ENCODE measurements at places on chromosomes 7 and 10.

GRCh38 chr7:103867874-103868273 lies 121.6 kb downstream of the RELN start:
- no peak for DNase-seq

- no peak for DNase-seq
These were observed 85.5 kb downstream of the PTPRE start for GRCh38 chr10:127992376-127992775.

DNA sequence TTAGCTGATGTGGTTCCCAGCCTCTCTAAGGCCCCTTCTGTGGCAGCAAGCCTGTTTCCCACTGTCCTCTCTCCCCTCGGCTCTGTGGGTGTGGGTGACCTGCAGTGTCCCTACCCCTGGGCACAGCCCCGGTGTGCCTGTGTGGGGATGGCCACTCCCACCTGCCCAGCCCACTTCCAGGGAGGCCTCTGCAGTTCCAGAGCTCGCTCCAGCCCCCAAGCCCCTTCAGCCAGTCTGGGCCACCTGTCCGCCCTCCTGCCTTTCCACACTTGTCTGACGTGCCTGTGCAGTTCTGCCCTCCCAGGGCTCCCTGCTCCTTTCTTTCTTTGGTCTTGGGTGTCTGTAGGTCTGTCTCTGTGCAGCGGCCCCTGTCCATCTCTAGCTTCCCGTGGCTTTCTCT lies 127.0 kb upstream of the PPIF start:
- no peak for DNase-seq

DNA sequence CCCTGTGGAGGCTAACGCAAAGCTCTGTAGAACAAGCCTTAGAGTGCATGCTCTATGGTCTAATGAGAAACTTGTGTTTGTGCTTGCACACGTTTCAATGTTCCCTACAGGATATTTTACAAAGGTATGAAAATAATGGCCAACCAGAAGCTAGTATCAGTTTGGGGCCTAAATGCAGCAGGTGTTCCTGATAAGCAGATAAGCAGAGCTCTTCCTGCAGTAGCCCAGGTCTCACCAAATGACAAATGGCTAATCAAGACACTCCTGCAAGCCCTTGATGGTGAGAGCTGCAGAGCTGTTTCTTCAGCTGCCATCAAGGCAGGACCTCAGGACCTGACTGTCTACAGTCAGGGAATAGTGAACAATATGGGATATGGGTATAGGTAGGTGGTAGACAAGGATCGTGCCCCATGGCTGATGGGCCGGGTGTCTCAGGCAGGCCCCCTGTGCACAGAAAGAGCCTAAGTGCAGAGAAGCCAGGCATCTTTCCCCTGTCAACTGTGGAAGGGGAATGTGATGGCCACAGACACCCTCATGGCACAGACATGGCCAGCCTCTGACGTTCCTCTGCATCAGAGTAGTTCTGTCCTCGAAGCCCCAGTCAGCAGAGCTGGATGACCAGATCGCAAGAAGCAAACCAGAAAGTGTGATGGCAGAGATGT lies 23.2 kb upstream of the RASSF4 start:
- DNase-seq: no peak

GRCh38 chr10:78865931-78866717 lies 202.6 kb upstream of the ZMIZ1 start:
- no peak for DNase-seq

DNA sequence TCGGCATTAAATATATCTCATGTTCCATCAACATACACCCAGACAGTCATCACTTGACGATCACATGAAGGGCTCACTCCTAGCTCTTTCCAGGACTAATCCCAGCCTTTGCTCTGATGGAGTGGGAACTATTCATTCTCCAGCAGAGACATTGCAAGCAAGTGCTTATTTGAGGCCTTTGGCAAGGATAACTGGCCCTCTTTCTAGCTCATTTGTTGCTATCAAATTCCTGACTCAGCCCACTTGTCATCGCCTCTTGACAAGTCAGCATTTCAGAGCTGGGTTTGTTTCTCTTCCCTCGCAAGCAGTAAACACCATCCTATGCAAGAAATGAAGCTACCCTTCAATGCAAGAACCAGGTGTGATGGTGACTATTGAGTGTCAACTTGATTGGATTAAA lies 1165.7 kb upstream of the AUTS2 start:
- no peak for DNase-seq

GRCh38 chr7:139940866-139941265 lies 111.8 kb downstream of the TBXAS1 start:
- DNase-seq: peak; percentile 65

- DNase-seq: no peak
These were observed 39.8 kb upstream of the ZNF438 start for GRCh38 chr10:31071232-31072005.

GRCh38 chr7:47087866-47088265 lies 494.0 kb downstream of the TNS3 start:
- DNase-seq: no peak

- no peak for DNase-seq
These were observed 79.7 kb downstream of the LHPP start for GRCh38 chr10:124541076-124541903.

DNA sequence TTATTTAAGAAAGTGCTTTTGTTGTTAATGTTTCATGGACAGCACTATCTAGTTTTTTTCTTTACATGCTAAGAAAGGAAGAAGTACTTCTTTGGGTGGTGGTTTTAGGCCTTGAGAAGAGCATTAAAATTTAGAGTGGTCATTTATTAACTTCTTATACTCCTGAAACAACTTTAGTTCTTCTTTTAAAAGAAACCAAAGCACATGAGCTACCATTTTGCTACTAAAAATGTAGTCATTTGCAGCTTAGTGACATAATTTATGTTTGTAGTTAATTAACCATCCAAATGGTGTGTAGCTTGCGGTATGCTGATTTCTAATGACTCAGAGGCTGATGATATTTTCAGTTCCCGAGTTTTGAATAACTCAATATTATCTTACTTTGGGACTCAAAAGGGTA lies 207.5 kb downstream of the BBS9 start:
- DNase-seq: no peak

GRCh38 chr7:78967046-78967445 lies 486.4 kb downstream of the MAGI2 start:
- DNase-seq: no peak

GRCh38 chr7:47093320-47094234 lies 488.3 kb downstream of the TNS3 start:
- DNase-seq: no peak

- no peak for DNase-seq
These were observed 53.8 kb upstream of the SLF2 start for GRCh38 chr10:100858747-100859483.

DNA sequence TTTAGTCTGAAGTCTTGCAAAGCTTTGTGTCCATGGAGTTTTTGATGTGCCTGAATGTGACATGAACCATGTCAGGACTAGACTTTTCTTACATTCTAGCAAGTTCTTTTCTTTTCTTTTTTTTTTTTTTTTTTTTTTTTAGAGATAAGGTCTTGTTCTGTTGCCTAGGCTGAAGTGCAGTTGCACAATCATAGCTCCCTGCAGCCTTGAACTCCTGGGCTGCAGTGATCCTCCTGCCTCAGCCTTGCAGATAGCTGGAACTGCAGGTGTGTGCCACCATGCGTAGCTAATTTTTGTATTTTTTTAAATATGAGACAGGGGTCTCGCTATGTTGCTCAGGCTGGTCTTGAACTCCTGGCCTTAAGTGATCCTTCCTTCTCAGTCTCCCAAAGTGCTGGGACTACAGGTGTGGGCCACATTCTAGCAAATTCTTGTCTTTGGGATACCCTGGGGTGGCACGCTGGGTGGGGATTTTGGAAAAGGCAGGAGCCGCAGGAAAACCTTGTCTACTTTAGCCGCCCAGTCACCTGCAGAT lies 152.8 kb downstream of the SVIL start:
- no peak for DNase-seq

- DNase-seq: no peak
These were observed 72.9 kb upstream of the ARMC3 start for GRCh38 chr10:22854935-22855421.

DNA sequence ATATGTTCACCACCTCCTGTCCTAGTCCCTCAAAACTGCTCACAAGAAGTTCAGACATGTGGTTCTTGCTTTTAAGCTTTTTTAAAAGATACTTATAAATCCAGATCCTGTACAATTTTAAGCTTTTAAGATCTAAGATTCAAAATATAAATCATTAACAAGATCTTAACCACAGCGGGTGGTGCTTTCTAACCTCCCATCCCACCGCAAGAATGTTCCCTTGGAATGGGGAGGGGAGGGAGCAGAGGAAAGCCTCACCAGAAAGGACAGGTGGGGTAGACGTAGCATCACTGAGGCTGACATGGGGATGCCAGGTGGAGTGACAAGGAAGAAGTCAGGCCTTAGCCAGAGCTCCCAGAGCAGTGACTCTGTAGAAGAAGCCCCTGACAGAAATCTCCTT lies 133.5 kb downstream of the C1GALT1 start:
- DNase-seq: no peak

- no peak for DNase-seq
These were observed 93.5 kb downstream of the WNT2 start for GRCh38 chr7:117229350-117229749.

GRCh38 chr10:49429458-49429857 lies 33.6 kb upstream of the DRGX start:
- no peak for DNase-seq

- no peak for DNase-seq
These were observed 38.6 kb downstream of the HECW1 start for GRCh38 chr7:43151076-43151475.

GRCh38 chr7:108813251-108814014 lies 243.8 kb downstream of the DNAJB9 start:
- no peak for DNase-seq

DNA sequence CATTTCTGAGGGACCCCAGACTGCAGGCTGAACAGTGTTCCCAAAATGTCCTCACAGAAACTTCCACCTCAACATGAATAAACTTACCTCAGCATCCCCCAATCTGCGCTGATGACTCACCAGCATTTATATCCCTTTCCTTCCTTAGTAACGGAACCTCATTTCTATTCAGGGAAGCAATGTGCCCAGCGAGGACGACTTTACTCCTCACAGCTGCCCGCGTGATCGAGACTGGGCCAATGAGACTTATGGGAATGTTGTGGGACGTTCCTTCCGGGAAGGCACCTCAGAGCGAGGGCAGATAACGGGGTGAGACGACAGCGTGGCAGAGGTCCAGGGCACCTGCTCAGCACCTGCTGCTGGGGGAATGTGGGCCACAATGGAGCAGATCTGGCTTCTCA lies 73.1 kb upstream of the CAMK2B start:
- no peak for DNase-seq

- DNase-seq: peak; percentile 59
These were observed 125.7 kb downstream of the RGS10 start for GRCh38 chr10:119416855-119417254.

- peak; percentile 61 for DNase-seq
These were observed 275.0 kb downstream of the PTEN start for GRCh38 chr10:88138319-88138848.

- DNase-seq: no peak
These were observed 8.9 kb upstream of the PKD1L1 start for GRCh38 chr7:47957156-47957555.

DNA sequence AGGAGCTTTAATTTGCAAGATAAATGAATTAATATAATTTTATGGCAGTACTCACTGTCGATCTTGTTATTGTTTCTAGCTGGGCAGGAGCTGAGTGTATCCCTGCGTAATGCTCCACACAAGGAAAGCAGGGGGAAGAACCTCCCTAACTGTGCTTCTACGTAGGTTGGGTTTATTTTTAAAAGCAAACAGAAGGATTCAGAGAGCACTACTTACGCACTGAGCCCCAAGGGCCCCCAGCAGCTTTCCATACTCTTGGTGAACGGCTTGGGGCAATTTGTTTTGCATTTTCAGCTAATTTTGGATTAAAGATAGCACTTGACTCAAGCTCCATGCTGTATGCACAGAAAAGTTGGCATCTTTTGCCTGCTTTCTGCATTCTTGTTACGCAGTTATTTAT lies 9.6 kb downstream of the DUSP5 start:
- no peak for DNase-seq

- DNase-seq: no peak
These were observed 8.4 kb downstream of the THAP5 start for GRCh38 chr7:108561047-108561619.

DNA sequence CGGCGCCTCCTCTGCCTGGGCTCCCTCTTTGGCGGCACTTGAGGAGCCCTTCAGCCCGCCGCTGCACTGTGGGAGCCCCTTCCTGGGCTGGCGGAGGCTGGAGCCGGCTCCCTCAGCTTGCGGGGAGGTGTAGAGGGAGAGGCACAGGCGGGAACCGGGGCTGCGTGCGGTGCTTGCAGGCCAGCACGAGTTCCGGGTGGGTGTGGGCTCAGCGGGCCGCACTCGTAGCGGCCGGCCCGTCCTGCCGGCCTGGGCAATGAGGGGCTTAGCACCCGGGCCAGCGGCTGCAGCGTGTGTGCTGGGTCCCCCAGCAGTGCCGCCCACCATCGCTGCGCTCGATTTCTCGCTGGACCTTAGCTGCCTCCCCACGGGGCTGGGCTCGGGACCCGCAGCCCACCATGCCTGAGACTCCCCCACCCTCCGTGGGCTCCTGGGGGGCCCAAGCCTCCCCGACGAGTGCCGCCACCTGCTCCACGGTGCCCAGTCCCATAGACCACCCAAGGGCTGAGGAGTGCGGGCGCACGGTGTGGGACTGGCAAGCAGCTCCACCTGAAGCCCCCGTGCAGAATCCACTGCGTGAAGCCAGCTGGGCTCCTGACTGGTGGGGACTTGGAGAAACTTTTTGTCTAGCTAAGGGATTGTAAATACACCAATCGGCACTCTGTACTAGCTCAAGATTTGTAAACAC lies 73.8 kb upstream of the KMT2E start:
- no peak for DNase-seq

- no peak for DNase-seq
These were observed 3.2 kb downstream of the TRPV6 start for GRCh38 chr7:142882338-142882678.

DNA sequence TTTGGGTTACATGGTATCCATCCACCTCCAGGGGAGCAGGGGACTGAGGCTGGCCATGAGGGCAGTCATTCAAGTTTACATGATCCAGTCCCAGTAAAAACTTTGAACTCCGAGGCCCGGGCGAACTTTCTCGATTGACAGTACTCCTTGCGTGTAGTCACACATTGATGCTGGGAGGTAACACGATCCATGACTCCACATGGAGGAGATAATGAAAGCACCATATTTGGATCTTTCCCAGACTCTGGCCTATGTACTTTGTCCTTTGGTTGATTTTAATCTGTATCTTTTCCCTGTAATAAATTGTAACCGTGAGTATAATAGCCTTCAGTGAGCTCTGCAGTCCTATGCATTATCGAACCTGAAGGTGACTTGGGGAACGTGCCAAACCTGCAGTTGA lies 401.6 kb downstream of the KCNMA1 start:
- DNase-seq: no peak

- no peak for DNase-seq
These were observed 19.4 kb downstream of the NRAP start for GRCh38 chr10:113644185-113645120.

GRCh38 chr7:74466196-74466813 lies 12.6 kb downstream of the GTF2IRD1 start:
- DNase-seq: no peak

- DNase-seq: no peak
These were observed 17.3 kb upstream of the NRBF2 start for GRCh38 chr10:63115732-63116383.

GRCh38 chr7:100152937-100153666 lies 4.4 kb downstream of the LAMTOR4 start:
- no peak for DNase-seq

- DNase-seq: no peak
These were observed 437.0 kb upstream of the MGMT start for GRCh38 chr10:129029851-129030602.

GRCh38 chr7:109772161-109772560 lies 1202.5 kb downstream of the DNAJB9 start:
- DNase-seq: no peak

- no peak for DNase-seq
These were observed 36.2 kb downstream of the SYPL1 start for GRCh38 chr7:106075937-106076336.

- DNase-seq: peak; percentile 83
These were observed 30.8 kb downstream of the SLC16A9 start for GRCh38 chr10:59678884-59679301.

All from activated CD4-positive, alpha-beta T cell treated with anti-CD3 and anti-CD28 coated beads, Interleukin-2, amount 50 U/mL, for 16 hours (primary cell).